ENCODE measurements at places on chromosomes 5 and 9. TPM values are rescaled to one million over a fixed set of nuclear protein-coding genes. Genes with fewer than 3 reads are reported as not detected.

- DNase-seq: no peak
Measured at GRCh38 chr9:6667633-6668280, 22.2 kb upstream of the GLDC start.

DNA sequence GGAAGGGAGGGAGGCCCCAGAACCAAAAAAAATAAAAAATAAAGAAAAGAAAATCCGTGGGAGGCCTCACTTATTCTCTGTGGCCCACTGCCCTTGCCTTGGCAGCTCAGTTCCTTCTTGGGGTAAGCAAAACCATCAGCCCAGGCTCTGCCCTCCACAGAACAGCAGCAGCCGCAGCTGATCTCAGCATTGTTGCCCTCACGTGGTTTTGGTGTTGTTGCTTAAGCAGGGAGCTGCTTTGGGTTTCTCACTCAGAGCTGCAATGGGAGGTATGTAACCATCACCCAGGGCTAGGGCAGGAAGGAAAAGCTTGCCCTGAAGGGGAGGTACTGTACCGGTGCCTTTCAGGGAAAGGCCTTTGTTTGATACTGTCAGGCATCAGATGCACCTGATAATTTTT is 374.7 kb upstream of the WWC1 start:
- no peak for DNase-seq

- no peak for DNase-seq
Measured at GRCh38 chr5:132877938-132878337, 4.5 kb downstream of the LEAP2 start.

GRCh38 chr9:35675204-35675603 is 1.5 kb downstream of the CA9 start:
- peak; percentile 27 for DNase-seq

DNA sequence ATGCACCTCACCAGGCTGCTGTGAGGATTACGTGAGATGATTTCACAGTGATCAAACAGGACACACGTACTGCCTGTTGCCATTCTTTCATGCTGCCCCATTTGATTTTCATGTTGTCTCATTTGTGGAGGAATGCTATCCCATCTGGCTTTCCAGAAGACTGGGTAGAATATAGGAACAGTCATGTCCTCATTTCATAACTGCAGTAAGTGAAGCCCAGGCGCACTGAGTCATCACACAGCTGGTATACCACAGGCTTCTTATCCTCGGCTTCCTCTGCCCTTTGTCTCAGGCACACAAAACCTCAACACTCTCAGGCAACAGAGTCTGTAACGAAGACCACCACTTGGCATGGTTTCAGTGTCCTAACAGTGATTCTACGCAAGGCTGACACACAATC is 62.3 kb downstream of the LHFPL2 start:
- no peak for DNase-seq

- no peak for DNase-seq
Measured at GRCh38 chr5:96297867-96298266, 135.2 kb downstream of the PCSK1 start.

DNA sequence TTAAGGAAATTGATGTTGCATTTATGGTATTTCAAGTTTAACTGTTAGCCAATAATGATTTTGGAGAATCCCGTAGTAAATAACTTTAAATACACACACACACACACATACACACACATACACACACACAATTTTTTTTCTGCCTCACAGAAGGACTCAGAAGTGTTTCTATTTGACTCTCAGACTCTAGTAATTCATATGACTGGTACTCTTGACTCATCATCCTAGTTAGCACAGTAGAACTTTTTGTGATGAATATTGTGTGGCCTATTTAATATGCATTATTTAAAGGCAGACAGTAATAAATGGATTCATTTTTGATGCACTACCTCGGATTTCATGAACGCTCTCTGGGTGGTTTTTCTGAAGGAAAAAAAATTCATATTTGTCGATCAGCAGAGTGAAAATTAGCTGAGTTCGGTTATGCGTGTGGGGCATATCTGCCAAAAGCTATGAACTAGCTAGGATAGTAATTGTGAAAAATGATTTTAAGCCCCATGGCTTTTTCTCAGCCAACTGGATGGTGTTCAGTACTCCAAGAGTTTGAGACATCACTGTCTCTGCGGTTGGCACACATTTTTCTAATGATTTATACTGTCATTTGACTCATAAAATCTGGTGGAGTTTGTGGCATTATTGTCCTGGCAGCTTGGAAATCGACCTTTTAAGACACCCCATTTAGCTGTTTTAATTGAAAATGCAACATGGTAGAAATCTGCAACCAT is 102.2 kb downstream of the PCSK5 start:
- no peak for DNase-seq

DNA sequence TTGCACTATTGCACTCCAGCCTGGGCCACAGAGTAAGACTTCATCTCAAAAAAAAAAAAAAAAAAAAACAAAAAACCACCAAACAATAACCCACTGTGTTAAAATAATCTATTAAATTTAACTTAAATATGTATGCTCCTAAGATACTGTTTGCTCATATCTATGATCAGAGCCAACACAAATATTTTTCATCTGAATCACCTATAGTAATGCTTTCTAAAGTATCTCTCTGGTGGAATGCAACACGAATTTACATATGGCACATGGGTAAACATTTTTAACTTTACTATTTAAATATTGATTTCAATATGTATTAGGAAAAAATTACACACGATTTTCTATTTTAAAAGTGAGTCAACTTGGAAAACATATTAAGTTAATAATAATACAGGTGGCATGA is 196.4 kb downstream of the RFX3 start:
- DNase-seq: no peak

- peak; percentile 71 for DNase-seq
Measured at GRCh38 chr5:129460936-129461710, 1.0 kb downstream of the ADAMTS19 start.

DNA sequence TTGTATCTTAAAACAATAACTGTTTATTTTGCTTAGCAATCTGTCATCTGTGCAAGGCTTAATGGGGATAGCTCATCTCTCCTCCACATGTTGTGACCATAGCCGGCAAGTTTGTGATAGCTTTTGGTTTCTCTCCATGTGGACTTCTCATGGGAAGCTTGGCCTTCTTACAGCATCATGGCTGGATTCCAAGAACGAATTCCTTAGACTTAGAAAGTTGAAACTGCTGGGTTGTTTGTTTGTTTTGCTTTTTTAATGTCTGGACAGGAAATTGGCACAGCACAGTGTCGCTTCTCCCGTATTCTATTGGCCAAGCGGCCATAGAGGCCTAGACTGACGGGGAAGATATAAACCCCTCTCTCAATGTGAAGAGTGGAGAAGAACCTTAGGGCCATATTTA is 61.0 kb upstream of the PRDM9 start:
- DNase-seq: no peak

DNA sequence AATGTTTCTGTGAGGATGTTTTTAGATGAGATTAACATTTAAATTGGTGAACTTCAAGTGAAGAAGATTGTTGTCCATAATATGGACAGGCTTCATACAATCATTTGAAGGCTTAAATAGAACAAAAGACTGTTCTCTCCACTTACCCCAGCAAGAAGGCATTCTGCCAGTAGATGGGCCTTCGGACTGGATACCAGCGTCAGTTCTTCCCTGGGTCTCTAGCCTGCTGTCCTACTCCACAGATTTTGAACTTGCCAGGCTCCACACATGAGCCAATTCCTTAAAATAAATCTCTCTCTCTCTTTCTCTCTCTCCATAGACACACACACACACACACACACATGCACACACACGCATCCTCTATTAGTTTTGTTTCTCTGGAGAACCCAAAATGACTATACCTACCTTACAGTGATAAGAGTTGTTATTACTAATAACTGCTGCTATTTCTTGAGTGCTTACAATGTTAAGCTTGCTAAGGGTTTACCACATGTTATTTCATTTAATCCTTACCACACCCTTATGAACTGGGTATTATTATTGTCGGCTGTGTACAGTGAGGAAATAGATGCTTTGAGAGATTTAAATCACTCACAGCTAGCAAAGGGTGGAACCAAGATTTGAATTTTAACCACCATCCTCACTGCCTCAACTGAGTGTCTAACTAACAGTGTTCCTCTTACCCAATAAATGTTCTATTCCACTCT is 19.8 kb upstream of the IQGAP2 start:
- no peak for DNase-seq

DNA sequence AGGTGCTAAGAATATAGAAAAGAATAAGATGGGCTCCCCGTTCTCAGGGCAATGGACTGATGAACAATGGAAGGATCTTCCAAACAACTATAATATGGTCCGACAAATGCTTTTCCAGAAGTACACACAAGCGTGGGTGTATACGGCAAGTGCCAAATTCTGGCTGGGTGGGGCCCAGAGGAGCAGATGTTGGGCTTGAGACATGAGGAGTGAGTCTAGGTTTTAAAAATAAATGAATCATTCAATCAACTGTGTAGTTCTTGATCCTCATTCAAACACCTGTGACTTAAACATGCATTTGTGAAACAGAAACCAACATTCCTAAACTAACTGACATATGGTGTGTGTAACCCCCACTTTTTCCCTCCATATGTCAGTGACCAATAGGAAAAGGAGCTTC is 47.9 kb downstream of the MFAP3 start:
- DNase-seq: no peak

DNA sequence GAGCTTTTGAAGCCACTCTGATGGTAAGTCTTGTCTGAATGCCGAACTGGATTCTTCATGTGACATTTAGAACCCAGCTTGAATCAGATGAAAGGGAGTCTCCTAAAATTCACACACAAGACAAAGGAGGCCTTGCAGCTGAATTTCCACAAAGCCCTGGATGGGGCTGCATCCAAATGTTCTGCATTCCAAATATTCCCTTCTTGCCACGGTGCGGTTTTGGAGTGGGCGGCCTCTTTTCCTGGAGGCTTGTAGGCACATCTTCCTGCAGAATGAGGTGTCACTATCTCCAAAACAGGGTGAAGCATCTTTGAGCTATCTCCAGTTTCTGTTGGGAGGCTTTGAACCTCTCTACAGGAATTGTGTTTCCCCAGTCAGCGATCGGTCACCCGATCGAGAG is 342.7 kb downstream of the ARHGEF28 start:
- no peak for DNase-seq

- no peak for DNase-seq
Measured at GRCh38 chr5:167987490-167988280, 303.8 kb upstream of the WWC1 start.

Gene ARID3C
- polyA plus RNA-seq: not detected

Gene CDH12
- polyA plus RNA-seq: 0.17 TPM

Gene TEX48
- polyA plus RNA-seq: not detected

Gene HTR1A
- polyA plus RNA-seq: not detected

Gene KLHL3
- 8.6 TPM for polyA plus RNA-seq

Gene FAM120A
- 43.7 TPM for polyA plus RNA-seq

Gene LRRC26
- polyA plus RNA-seq: not detected

Gene DDX4
- not detected for polyA plus RNA-seq

All from kidney (tissue), 22 donors.